ENCODE measurements at places on chromosomes 4 and X. TPM values are rescaled to one million over a fixed set of nuclear protein-coding genes. Genes with fewer than 3 reads are reported as not detected.

The PRR32 gene
- total RNA-seq, result not detected

The ZIC3 gene
- total RNA-seq, result not detected

DNA sequence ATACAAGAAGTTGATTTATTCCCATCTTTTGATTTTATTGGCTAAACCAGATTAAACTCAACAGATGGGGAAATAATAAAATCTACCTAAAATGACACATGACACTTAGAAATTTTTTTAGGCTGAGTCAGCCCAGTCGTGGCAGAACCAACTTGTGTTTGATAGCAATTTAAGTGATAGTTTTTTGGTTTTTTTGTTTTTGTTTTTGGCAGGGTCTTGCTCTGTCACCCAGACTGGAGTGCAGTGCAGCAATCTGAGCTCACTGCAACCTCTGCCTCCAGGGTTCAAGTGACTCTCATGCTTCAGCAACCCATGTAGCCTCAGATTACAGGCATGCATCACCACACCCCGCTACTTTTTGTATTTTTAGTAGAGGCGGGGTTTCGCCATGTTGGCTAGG lies 370.3 kb upstream of the NOCT start:
- DNase-seq, result no peak

GRCh38 chrX:21698272-21698671 lies 40.1 kb upstream of the KLHL34 start:
- DNase-seq, result no peak

DNA sequence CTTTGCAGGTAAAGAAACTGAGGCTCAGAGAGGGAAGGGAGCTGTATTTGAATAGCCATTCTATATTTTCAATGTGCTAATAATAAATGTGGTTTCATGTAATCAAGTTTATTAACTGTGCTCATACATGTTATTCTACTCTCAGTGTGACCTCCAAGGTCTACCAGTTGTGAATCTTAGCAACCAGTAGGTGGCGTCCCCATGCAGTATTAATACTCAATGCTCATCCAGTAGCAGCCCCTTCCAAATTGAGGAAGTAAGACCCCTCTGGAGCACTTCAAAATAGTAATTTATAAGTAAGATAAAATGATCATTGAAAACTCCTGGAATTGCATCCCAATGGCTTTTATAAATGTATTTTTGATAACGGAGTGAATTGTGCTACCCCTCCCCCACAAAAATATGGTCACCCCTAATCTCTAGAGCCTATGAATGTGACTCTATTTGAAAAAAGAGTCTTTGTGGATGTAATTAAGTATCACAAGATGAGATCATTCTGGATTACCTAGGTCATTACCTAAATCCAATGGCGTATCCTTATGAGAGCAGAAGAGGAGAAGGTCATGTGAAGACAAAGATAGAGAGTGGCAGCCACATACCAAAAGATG lies 20.4 kb upstream of the SEPSECS start:
- peak; percentile 37 for DNase-seq

GRCh38 chrX:57821703-57822387 lies 88.4 kb downstream of the ZXDA start:
- DNase-seq, result peak; percentile 32

GRCh38 chrX:6813836-6814370 lies 279.0 kb upstream of the VCX3A start:
- no peak for DNase-seq

All from Caco-2 (cell line).